ENCODE measurements at places on chromosomes 6 and 20.

GRCh38 chr20:14609328-14610221, 272.2 kb upstream of the FLRT3 start:
- DNase-seq: no peak

DNA sequence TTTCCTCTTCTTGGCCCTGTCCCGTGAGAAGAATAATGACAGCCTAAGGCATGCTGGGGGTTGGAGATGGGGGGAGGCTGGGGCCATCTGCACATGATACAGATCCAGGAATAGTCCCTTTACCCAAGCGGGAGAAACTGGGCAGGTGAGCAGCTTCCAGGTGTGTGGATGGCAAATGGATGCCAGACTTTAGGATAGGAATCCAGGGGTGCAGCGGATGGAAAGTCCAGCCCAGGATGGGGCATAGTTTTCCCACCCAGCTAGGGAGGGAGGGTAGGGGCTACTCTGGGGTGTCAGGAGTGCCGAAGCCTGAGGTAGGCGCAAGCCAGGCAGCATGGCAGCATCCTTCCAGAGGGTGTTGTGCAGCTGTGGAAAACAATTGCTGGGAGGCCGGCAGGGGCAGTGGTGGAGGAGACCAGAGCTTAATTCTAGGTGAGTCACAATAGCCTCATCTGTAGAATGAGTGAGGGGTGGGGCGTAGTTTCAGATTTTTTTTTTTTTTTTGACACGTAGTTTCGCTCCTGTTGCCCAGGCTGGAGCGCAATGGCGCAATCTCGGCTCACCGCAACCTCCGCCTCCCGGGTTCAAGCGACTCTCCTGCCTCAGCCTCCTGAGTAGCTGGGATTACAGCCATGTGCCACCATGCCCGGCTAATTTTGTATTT, 15.4 kb upstream of the FAM110A start:
- no peak for DNase-seq

- peak; percentile 53 for DNase-seq
Measured at GRCh38 chr6:3176562-3177355, 19.4 kb upstream of the TUBB2A start.

DNA sequence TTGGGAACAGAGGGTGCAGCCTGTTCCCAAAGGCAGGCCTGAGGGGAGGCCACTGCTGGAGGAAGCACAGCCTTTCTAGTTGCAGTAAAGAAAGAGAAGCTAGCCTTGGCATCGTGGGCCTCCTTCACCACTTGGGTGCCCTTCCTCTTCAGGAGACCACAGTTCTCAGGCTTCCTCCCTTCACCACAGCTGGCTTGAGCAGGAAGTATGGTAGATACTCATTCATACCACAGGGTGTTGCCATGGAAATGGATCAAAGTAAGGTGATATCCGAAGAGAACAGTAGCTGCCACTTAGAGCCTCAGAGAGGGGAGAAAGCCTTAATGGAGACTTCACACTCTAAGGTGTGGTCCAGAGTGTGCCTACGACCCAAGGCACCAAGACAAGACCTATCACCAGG, 120.4 kb upstream of the RIPOR2 start:
- no peak for DNase-seq

DNA sequence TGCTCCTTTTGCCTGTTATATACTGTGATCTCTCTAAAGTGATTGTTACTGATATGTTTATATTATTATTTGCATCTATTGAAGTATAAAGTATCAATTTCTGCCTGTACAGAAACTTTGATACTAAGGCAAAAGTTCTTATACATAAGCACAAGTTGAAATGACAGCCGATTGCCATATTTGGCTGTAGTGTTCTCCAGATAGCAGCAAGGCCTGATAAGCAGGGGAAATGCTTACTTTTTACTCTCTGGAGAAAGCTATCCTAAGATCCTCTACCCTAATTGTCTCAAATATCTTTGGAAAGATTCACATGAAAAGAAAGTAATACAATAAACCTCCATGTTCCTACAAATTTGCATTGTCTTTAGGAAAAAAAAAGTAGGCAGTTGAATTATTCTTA, 31.4 kb downstream of the SENP6 start:
- DNase-seq: no peak

DNA sequence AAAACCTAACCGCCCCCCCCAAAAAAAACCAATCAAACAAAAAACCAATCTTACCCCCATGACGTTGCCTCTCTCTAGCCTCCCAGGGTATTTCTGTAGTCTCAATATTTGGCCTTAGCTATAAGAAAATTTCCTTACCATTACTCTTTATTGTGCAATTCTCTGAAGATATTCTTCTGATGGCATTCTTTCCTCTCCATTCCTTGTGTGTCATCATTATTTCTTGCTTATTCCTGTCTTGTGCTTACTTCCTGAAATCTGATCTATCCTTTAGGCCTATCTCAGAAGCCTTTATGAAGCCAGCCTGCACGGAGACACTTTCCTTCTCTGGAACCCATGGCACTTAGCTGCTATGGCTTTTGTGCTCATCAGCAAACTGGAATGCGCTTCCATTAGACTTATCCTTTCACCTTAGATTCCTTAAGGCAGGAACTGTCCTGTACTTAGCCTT, 65.9 kb upstream of the DDR1 start:
- no peak for DNase-seq

Measured in lower leg skin (tissue), 4 donors.